ENCODE measurements at places on chromosomes 16 and 17.

DNA sequence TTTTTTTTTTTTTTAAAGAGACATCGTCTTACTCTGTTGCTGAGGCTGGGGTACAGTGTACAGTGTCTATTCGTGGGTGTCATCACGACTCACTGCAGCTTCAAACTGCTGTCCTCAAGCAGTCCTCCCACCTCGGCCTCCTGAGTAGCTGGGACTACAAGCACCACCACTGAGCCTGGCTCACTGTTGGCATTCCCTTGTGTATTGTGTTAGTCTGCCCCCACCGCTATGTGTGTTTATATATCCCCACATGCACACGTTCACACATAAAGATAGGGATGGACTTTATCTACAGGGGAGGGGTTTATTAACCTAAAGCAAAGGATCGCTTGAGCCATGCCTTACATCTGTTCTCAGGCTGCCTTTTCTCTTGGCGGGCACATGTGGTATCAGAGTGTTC is 63.8 kb downstream of the SEC14L1 start:
- DNase-seq = no peak

DNA sequence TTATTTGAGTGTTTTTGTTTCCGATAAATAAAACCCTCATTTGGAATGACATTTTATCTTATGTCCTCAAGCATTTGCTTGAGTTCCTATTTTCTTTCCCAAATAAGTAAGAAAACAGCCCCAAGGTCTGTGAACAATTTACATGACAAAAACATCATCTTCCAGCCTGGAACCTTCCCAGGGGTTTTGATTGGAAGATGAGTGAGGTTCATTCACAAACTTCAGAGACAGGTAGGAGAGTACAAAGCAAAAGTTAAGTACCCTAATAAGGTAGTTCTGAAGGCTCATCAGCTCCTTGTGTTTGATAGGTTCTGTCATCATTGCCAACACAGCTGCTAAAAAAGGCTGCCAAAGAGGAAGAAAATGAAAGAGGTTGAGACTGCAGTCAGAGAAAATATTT is 772.8 kb downstream of the CDH8 start:
- no peak for DNase-seq

DNA sequence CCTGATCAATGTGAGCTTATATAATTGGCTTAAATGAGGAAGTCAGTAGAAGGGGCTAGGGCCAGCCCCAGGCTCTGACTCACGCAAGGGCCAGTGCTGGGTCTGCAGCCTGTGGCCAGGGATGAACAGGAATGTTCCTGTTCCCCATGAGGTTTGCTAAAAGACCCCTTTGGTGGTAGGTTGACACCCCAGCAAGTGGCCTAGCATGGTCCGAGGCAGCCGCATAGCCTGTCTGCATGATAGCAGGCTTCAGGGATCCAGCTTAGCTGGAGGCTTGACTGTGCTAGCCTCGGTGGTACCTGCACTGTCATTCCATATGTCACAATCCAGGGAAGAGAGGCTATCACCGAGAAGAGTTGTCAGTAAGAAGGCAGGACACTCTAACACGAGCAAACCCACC is 23.5 kb downstream of the TRIM25 start:
- DNase-seq = no peak

DNA sequence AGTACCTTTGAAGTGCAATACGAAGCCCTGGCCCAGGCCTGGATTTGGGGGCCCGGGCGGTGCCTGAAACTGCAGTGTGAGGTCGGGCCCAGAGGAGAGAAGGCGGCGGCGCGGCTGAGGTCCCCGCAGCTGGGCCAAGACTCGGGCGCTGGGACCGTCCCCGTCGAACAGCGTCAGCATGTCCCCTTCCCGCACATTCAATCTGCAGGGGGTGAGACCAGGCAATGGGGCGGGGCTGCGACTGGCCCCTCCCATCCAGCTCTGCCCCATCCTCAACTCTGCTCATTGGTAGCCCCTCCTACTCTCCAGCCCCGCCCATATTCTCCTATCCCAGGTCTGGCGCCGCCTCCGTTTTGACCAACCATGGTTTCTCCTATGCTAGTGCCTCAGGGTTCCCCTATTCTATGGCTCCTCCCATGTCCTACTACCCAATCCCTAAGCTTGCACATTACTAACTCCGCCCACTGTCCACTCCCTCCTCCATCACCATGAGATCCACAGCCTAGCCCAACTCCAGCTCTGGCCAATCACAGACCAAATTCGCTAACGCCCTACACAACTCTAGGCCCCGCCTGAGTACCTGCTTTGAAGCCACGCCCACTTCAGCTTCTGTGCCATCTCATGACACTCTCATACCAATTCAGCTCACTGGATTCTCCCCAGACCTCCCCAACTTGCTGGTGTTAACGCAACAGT is 14.4 kb upstream of the CDIPT start:
- peak; percentile 50 for DNase-seq

DNA sequence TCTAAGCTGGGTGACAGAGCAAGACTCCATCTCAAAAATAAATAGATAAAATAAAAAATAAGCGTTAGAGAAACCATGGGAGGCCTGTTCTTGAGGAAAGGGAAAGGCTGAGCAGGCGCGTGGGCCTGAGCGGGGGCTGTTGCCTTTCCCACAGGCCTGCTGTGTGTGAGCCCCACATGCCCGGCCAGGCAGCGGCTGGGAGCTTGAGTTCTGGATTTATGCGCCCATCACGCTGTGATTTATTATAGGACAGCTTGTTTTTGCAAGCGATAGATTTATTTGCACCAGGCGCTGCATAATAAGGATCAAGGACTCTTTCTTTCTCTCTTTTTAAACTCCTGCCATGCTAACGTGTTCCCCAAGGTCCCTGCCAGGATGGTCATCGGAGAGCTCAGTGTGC is 14.8 kb upstream of the WFDC1 start:
- DNase-seq = no peak

DNA sequence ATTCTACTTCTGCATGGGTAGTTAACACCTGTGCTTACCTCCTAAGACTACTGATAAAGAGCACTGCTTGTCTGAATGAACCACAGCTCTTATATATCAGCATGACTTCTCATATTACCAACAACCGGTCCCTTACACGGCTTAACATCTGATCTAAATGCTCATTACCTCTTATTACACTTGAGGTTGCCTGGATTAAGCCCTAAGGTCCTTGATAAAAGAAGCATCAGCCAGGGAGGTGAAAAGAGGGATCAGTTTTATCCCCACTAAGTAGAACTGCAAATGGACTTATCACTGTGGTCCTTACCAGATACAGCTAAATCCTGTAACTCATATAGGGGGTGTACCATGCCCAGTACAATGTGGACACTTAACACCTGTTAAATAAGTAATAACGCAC is 8.2 kb upstream of the RSKR start:
- DNase-seq = no peak

DNA sequence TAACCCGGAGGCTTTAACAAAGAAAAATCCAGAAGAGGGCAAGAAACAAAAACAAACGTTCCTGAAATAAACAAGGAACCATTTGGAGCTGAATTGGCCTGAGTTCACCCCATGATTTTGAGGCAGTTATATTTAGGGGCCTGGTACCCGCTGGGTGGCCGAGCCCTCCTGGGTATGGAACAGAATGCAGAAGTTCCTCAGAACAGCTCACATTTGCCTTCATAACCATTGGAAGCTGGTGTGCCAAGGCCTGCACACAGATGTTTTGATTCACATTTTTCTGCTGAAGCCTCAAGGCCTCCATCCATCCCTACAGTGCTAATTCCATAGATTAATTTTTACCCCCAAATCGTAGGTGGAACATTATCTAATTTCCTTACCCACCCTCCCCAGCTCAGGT is 3.3 kb upstream of the ZFHX3 start:
- DNase-seq = no peak

DNA sequence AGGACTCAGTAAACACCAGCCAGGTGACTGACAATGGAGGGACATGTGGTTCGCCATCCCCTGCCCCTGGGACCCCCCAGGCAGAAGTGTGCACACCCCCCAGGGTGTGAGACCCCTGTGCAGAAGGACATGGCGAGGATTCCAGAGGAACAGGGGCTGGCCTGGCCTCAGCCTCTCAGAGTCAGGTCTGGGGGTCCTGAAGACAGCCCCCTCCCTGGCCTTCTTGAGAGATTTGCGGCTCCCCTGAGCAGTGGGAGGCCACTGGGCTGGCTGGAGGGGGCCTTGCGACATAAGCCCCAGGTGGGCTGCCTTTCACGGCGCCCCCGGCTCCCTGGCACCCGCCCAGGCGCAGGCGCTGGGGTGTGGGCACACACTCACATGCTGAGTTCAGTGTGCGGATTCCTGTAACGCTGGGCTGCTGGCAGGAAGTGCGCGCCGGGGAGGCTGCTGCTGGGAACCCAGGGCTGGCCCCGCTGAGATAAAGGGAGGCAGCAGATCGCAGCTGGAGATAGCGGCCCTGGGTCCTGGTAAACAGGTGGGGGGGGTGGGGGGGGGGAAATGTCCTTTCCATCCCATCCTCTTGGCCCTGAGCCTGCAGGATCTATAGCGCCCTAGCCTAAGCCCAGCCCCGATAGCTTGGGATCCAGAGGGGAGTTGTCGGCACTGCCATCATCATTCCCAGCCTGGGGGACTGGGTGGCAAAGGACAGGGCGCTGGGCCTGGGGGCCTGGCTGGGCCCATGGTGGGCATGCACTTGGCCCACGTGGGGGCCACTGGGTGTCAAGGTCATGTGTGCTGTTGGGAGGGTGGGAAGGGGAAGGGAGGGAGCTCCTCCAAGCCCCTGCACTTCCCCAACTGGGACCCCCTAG is 27.1 kb downstream of the TMEM235 start:
- DNase-seq = no peak

DNA sequence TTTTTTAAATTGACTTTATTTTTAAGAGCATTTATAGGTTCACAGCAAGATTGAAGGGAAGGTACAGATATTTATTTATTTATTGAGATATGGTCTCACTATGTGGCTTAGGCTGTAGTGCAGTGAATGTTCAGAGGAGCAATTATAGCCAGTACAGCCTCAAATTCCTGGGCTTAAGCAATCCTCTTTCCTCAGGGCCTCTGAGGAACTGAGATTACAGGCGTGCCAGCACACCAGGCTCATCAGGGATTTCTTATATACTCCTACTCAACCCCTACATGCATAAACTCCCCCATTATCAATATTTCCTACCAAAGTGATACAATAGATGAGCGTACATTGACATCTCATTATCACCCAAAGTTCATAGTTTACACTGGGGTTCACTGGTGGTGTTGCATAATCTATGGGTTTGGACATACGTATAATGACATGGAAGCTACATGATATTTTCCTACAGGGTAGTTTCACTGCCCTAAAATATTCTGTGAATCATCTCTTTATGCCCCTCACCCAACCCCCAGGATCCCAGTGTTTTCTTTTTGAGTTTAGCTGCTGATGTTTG is 33.5 kb downstream of the HS3ST3B1 start:
- DNase-seq = no peak

- no peak for DNase-seq
These were observed 5.8 kb downstream of the CCL2 start for GRCh38 chr17:34260861-34261260.

DNA sequence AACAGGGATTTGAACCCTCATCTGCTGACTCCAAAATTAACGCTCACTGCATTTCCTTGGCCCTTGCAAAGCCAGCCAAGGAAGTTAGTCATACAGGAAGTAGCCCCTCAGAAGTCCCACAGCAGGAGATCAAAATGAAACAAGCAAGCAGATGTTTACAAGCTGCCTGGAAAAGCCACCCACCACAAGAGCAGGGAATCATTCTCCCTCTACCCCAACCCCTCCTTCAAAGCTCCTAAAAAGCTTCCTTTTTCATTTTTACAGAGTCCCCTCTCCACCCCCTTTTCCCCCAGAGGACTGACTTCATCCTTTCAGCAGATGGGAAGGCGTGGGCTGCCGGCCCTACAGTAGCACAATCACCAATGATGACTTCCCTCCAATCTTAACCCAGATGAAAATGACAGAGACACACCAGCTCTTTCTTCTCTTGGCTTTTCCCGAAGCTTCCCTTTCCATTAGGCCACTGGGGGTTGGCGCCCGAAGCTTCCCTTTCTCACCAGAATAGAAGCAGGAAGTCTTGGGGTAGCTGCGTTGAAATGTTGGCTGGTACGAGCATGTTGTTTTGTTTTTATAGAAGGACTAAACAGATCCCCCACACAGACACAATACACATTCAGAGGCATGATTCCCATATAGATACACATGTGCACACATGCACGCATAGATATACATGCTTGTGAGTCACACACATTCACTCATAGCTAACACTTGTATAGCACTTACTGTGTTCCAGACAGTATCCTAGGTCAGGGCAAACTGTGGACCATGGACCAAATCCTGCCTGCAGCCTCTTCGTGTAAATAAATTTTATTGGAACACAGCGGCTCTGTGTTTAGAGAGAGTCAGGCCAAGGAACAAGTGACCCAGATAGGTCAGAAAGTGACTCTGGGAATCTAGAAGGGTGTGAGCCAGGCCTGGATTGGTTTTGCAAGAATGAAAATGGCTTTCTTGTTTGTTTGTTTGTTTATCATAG is 17.4 kb downstream of the ITPRIPL2 start:
- no peak for DNase-seq

DNA sequence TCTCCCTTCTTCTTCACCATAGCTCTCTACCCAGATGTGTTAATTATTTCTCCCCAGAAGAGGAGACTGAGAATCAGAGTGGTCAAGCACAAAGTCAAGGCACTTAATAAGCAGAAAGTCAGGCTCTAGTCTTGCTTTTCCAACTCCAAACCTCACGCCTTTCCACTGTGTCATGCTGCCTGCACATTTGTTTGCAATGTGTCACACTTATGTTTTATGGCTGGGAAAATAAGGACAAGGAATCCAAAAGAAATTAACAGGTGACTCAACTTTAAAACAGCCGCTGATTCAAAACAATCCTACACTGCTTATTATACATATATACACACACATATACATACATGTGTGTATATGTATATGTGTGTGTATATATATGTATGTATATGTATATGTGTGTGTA is 255.7 kb upstream of the DYNLRB2 start:
- no peak for DNase-seq

DNA sequence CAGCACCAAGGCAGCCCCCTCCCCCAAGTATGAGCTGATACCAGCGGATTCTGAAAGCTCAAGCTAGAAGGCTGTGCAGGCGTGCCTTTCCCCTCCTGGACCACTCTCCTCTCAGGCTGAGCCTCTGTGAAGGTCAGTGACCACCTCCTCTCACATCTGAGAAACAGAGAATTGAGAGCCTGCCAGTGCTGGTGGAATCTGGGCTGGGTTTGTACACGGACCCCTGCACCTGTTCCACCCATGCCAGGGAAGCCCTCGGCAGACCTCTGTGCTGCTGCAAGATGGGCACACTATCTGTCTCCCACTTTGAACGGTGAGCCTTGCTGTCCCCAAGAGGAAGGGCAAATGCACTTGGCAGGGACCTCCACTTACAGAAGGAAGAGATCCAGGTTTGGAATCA is 54.7 kb upstream of the SDK2 start:
- DNase-seq = no peak

DNA sequence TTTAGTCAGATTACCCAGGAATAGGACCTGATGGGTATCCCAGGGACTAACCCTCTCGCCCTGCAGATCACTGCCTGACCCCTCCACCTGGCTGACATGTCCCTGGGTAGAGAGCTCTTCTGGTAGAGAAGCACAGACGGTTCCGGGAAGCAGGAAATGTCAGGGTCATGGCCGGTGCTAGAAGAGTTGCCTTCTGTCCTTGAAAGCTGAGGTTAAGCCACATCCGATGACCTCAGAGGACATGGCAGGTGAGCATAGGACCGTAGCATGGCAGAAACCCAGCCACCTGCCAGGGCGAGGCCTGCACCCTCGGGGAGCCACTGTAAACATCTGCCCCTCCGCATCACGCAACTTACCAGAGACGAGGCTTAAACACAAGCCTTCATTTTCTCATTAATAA is 483.7 kb downstream of the SOX9 start:
- DNase-seq = no peak

- no peak for DNase-seq
These were observed 182.7 kb downstream of the TMEM132E start for GRCh38 chr17:34762078-34762477.

Data from GM19239 (cell line).